ENCODE measurements at places on chromosomes 13 and 19.

DNA sequence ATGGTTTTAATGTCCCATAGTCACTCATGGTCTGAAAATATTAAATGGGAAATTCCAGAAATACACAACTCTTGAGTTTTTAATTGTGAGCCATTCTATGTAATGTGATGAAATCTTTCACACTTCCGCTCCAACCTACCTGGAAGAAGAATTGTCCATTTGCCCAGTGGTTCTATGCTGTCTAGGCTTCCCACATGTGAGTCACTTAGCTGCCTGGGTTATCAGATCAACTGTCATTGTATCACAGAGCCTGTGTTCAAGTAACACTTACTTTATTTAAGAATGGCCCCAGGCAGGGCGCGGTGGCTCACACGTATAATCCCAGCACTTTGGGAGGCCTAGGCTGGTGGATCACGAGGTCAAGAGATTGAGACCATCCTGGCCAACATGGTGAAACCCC, 1450.5 kb downstream of the EFNB2 start:
- no peak for DNase-seq

GRCh38 chr19:40954573-40954972, 36.5 kb upstream of the CYP2B6 start:
- no peak for DNase-seq

DNA sequence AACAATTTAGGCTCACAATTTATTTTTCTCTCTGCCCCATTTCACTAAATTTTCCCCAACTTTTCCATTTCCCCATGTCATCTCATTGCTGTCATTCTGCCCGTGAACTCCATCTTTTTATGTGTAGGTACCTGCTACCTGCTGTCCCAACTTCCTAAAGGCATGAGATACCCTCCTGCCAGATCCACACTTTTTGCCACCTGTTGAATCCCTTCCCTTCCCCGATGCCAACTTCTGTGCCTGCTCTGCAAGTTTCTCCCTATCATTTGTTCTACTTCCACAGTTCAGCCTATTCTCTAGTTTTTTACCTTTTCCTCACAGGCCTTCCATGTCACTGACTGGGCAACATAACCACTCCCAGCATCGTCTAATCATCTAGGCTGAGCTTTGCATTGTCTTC, 607.5 kb upstream of the KLF12 start:
- DNase-seq, result no peak

- DNase-seq, result no peak
Measured at GRCh38 chr13:34308725-34309124, 490.8 kb downstream of the RFC3 start.

DNA sequence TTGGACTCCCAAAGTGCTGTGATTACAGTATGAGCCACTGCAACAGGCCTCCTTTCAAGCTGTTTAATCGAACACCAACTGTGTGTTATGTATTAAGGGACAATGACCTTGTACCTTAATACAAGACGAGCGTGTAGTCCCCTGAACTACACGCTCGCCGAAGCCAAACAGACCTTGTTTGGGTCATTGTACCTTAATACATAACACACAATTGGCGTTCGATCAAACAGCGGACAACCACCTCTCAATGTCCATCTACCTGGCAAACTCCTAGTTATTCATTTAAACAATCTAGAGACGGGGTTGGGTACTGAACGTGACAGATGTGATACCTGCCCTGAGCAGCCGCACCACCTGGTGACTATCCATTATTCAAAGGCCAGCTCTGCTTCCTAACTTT, 1.3 kb downstream of the CHERP start:
- DNase-seq, result no peak

GRCh38 chr13:88068316-88068715, 397.1 kb downstream of the SLITRK5 start:
- no peak for DNase-seq

- DNase-seq, result no peak
Measured at GRCh38 chr19:3748965-3749364, 12.5 kb downstream of the APBA3 start.

DNA sequence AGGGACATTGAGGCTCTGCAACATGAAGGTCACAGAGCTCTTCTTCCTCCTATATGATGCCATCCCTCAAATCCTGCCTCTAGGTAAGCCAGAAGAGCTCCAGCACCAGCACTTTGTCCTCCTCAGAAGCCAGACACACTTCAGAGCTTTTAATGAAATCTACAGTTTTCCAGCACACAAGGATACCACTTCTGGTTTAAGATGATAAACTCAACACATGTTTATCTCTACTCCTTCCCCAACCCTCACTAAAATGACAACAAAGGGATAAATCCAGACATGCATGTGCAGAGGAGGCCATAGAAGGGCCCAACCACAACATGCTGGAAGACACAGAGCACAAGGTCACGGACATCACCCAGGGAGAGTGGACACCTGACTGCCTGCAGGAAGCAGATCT, 195.3 kb downstream of the USP12 start:
- no peak for DNase-seq

DNA sequence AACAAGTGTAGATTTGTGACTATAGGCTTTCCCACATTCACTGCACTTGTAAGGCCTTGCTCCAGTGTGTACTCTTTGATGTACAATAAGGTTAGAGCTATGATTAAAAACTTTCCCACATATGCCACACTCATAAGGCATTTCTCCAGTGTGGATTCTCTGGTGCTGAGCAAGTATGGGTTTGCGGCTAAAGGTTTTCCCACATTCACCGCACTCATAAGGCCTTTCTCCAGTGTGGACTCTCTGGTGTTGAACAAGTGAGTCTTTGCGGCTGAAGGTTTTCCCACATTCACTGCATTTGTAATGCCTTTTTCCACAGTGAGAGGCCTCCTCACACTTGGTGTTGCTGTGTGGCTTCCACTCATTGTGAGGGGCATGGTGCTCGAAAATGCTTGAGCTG, 3.7 kb downstream of the ZNF772 start:
- no peak for DNase-seq

DNA sequence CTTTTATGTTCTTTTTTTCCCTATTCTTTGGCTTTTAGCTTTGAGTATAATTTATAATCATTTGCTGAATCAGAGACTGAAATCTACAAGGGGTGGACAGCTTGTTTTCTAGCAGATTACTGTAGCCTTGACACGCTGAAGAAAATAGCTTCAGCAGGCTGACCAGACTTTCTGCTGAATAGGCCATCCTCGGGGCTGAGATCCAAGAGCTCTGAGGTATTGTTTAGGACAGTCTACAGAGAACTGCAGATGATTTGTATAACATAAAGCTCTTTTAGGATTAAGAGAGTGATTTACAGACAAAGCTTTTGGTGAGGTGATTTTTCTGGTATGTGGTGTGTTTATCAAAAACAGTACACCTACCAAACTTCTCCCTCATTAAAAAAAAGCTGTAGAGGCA, 16.8 kb downstream of the POLR1D start:
- no peak for DNase-seq

GRCh38 chr19:48815870-48816501, 5.2 kb upstream of the BCAT2 start:
- no peak for DNase-seq

DNA sequence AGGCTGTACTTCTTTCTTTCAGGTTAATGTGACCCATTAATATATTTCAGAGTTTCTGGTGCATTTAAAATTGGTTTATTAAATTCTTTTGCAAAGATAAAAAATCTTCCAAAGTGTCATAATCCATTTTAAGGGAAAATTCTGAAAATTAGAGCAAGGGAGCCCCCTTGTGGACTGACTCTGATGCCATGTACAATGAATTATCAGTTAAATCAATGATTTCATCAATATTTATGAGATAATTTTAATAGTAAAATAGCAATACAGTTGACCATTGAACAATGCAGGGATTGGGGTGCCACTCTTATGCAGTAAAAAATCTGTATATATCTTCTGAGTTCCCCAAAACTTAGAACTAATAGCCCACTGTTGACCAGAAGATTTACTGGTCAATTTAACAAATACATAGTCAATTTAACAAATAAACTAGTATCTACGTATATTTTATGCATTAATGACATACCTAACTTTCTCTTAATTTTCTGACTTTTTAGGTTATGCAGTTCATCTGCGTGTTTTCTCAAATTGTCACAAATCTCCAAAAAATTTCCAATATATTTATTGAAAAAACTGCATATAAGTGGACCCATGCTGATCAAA, 479.1 kb upstream of the MIR17HG start:
- DNase-seq, result no peak

DNA sequence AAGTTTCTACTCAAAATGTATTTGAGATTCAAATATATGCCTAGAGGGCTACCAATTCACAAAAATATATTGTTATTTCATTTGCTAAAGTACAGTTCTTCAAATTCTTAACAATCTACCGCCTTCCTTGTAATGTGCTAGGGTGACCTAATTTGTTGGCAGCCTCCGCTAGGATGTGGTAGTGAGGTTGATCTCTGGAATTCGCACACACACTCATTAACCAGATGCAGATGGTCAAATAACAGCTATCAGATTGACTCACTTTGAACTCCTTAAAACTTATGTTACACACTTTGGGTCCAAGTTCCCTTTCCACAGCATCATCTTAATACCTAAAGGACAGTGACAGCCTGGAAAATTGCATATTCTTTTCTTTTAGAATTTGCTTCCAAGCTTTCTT, 367.3 kb downstream of the DCT start:
- DNase-seq, result no peak

DNA sequence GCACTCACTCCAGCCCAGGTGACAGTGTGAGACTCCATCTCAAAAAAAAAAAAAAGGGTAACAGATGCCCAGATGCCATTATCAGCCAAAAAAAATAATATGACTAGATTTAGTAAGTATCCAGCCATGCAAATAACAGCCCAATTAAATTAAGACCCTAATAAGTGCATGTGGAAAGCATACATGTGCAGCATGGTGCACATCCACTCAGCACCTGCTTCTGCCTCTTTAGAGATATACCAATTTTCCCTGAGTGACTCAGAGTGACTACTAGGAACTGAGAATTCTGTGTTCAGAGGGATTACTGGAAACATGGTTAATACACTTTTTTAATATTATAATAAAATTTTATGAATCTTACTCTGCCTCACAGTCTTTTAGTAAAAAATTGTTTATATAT, 29.8 kb upstream of the ZNF675 start:
- no peak for DNase-seq

GRCh38 chr13:43979492-43979891, 99.8 kb downstream of the LACC1 start:
- no peak for DNase-seq

GRCh38 chr13:23021906-23022305, 158.9 kb upstream of the SGCG start:
- DNase-seq, result no peak

- DNase-seq, result peak; percentile 65
Measured at GRCh38 chr13:112893570-112894422, 75.2 kb upstream of the MCF2L start.

DNA sequence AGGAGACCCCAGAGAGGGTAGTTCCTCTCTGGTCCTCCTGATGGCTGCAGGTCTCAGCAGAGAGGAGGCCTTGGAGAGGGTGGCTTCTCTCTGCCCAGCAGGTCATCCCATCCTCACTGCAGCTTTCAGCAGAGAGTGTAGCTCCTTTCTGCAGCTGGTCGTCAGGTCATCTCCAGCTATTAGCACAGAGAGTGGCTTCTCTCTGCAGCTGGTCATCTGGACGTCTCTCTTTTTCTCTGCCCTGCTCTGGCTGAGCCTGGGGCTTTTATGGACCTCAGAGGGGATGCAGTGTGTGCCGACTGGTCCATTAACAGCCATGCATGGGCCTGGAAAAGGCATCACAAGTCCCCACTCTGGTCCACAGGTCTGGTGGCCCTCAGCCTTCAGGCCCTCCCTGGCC, 20.3 kb downstream of the TNFSF9 start:
- DNase-seq, result no peak

- no peak for DNase-seq
Measured at GRCh38 chr13:114080739-114081561, 51.5 kb downstream of the RASA3 start.

DNA sequence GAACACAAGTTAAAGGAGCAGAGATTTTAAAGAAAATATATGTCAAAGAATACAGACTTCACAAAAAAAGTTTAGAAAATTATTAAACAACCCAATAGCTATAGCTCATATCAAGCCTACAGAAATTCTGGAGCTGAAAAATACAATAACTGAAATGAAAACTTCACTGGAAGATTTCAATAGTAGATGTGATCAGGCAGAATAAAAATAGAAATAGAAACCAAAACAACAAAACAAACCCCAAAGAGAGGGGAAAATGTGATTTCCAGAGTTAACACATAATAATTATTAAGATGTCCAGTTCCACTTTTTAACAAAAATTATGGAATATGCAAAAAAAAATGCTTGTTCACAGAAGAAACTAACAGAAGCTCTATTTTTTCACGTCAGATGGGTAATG, 23.6 kb downstream of the LRRC63 start:
- no peak for DNase-seq

DNA sequence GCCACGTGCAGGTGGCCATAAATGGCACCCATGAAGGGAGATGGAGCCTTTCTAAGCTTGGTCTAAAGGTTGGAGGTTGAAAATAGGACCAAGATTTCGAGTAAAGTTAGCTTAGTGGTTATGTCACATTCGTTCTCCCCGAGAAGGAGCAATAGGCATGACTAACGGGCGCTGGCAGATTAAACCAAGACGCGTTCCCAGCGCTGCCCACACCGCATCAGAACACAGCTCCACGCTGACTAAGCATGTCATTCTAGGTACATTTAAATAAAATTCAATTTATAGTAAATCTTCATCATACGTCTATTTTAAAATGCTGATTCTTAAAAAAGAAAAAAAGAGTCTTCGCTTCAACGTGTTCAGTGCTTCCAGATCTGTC, 95.0 kb upstream of the IRS2 start:
- DNase-seq, result no peak

- DNase-seq, result no peak
Measured at GRCh38 chr13:113598081-113598410, 13.5 kb downstream of the TFDP1 start.

GRCh38 chr13:28877408-28877807, 57.3 kb downstream of the MTUS2 start:
- DNase-seq, result no peak

- no peak for DNase-seq
Measured at GRCh38 chr13:60733933-60734332, 336.9 kb downstream of the TDRD3 start.

GRCh38 chr19:15248648-15249527, 16.6 kb upstream of the EPHX3 start:
- DNase-seq, result no peak

DNA sequence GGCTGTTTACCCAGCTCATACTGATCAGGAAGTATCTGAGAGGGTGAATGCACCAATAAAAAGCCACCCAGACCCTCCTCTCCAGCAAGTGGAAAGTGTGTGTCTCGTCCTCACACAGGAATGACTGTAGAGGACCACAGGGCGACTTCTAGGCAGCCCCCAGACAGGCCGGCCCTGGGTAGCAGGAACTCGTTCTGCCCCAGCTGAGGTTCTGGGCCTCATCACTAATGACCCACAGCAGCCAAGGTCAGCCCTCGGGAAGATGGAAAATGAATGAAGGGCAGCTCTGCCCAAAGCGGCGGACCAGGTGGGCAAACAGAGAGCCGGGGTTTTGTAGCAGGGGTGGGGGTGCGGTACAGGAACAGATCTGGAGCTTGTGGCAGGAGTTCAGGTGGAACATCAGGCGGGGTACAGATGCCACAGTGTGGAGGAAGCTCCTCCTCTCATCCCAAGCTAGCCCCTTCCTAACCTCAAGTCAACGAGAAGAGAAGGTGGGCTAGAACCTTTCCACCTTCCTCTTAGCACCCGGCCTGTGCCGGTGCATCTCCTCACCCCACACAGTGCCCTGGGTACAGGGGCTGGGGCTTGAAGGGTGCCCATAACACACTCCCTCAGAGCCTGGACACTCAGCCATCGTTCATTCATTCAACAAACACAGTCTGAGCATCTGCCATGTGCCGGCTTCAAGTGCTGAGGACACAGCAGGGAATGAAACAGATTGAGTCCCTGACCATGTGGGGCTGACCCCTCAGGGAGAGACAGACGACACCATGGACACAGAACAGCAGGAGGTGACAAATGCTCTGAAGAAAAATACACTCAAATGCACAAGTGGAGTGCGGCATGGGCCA, 36.2 kb downstream of the RFX2 start:
- no peak for DNase-seq

Data from liver (tissue), 10 donors.